ENCODE measurements at places on chromosomes 7 and 10.
A peak's percentile ranks its signal among the peaks of the same experiment; 100 is the strongest.

DNA sequence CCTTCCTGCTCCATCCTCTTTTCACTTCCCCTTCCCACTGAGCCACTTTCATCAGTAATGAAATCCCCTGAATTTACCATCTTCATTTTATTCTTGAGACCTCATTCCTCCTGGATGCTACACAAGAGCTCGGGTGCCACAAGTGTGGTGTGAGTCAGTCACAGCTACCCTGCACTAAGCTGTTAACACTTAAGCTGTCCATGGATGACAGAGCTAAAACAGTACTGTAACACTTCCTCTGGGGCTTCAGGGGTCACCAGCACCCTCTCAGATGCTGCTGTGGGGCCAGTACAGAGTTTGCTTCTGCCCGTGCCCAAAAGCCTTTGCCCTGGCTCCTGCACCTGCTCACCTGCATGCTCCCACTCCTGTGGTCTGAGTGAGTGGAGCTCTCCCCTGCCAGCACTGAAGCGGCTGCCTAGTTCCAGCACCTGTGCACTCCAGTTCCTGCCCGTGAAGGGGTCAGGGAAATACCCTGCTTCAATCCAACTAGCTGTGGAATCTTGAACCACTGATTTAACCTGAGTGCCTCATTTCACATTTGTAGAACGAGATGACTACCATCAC is 71.9 kb downstream of the POT1 start:
- no peak for DNase-seq

GRCh38 chr7:138303230-138304070 is 156.6 kb upstream of the TRIM24 start:
- no peak for DNase-seq

- no peak for DNase-seq
Measured at GRCh38 chr7:91659096-91659495, 221.4 kb downstream of the MTERF1 start.

DNA sequence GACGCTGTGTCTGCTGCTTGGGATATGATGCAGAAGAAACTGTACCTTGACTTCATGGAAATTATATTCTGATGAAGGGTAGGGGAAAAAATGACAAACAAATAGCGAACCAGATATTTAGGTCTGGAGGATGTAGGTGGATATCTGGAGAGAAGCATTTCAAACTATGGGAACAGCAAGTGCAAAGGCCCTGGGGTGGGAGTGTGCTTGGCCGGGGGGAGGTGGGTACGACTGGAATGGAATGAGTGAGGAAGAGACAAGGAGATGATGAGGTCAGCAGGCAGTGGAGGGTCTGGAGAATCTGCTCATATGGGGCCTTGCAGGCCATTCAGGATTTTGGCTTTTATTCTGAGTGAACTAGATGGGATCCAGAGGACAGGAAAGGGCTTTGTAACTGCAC is 65.2 kb downstream of the TLL2 start:
- no peak for DNase-seq

DNA sequence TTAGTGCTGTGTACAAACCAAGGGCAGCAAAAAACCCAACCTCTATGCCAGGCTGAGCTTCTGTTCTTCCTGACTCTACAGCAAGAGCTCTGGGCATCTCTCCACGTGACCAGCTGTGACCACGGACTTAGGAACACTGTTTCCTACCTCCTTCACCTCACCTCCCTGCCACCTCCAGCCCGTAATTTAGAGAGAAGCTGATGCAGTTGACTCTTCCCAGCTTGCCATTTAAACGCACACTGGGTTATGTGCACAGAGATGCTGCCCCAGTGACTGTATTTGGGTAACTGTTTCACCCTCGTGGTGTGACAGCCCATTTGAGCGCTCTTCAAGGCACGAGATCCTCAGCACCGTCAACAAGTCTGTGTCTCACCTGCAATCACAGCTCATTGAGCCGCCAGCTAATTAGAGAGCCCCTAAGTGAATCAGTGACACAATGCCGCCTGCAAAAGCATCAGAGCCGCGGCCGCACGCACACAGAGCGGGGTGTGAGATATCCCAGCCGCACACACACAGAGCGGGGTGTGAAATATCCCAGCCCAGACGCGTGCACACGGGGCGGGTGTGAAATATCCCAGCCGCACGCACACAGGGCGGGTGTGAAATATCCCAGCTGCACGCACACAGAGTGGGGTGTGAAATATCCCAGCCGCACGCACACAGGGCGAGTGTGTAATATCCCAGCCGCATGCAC is 319.7 kb downstream of the PTPRN2 start:
- no peak for DNase-seq

DNA sequence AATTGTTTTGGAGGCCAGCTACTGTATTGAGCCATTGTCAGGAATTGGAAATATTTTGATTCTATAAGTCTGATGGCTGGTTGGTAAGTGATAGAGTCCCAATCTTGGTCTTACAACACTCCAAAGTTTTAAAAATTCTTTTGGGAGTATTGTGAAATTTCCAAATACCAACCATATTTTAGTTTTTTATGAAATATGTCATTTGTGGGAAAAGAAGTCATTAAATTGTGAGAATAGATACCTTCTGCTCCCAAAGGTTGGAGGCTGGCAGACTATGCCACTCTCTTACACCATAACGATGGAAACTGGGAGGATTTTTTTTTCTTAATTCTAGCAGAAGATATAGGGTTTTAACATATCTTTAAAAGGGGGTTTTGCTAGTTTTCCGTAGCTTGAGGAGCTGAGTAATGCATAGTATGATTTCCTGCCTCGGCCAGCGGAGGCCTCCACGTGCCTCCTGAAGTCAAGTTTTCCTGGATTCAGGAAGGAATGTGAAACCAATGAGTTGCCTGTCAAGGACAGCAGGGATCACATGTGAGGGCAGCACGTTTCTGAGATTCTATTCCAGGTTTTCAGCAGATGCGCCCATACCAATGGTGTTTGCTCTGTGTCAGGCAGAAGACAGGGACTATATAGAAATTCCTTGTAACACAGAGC is 92.2 kb upstream of the LAMB4 start:
- DNase-seq, result no peak

- DNase-seq, result no peak
Measured at GRCh38 chr10:55183993-55184392, 383.0 kb upstream of the PCDH15 start.

- DNase-seq, result peak; percentile 49
Measured at GRCh38 chr10:91220954-91221675, 652 bp downstream of the PCGF5 start.

- no peak for DNase-seq
Measured at GRCh38 chr10:114678820-114679219, 20.7 kb upstream of the ABLIM1 start.

DNA sequence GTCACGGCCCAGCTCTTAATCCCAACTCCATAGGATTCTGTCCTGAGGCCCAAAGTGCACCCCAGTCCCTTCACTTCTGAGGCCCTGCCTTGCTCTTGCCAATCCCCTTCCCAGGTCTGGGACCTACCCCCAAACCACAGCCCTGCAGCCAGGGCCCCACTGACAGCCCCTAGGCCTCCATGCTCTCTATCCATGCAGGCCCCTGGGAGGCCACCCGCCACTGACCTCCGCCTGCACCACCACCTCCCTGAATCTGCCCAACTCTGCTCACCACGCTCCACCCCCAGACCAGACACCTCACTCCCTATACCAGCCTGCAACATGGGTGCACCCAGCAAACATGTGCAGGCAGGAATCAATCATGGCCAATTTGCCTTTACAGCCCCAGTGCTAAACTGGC is 10.2 kb downstream of the SLIT1 start:
- DNase-seq, result no peak

- peak; percentile 7 for DNase-seq
Measured at GRCh38 chr10:24982319-24983112, 30.1 kb upstream of the PRTFDC1 start.

- no peak for DNase-seq
Measured at GRCh38 chr10:102604439-102604841, 39.8 kb upstream of the TRIM8 start.

GRCh38 chr7:30352169-30352568 is 67.8 kb downstream of the ZNRF2 start:
- DNase-seq, result no peak

DNA sequence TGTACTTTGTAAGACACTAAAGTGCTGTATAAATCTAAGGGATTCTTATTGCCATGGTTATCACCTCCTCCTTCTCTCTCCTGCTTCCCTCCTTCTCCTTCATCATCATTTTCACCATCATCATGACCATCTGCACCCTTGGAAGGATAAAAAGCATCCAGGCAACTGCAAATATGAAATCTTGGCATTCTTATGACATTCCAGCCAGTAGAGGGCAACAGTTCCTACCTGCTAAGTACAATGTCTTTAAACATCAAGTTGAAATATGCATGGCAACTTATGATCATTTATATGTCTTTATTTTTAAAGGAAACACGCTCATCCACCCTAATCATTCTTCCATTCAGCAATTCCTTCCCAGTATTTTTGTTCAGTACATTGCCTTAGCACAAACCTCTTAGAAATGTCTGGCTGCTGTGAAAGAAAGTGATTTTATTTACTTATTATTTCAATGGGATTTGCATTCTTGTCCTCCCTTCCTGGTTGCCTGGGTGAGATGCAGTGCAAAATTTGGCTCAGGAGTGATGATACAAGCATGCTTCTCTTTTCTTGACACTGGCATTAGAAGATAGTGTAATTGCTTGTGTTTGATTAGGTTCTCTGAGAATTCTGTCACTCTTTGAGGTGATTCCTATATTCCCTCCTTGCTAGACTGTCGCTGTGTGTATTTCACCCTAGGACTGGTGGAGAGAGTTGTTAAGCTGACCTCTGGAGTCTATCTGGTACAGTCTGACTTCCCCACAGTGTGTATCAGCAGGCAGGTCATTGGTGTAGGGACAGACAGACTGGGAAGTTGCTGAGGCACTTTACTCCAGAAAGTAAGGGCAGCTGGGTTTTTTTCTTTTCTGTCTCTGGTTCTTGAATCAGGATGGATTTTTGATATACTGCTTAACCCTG is 188.5 kb upstream of the BMPER start:
- DNase-seq, result no peak

DNA sequence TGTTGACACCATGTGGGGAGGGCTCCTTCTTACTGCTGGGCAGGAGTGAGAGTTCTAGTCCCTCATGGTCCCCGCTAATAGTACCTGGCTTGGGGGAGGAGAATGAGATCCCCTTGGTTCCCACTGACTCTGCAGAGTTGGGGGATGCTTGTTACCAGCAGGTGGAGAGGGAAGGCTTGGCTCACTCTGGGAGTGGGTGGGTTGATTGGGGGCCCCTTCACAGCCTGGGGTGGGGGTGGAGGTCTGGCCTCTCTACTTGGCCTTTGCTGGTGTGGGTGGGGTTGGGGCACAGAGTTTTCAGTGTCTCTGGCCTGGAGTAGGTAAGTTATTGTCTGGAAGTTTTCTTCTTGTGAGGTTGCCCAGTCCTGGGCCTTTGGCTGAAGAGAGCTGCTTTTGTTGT is 31.9 kb downstream of the ADCY1 start:
- DNase-seq, result no peak

- DNase-seq, result no peak
Measured at GRCh38 chr10:60856405-60856804, 78.1 kb downstream of the CDK1 start.

DNA sequence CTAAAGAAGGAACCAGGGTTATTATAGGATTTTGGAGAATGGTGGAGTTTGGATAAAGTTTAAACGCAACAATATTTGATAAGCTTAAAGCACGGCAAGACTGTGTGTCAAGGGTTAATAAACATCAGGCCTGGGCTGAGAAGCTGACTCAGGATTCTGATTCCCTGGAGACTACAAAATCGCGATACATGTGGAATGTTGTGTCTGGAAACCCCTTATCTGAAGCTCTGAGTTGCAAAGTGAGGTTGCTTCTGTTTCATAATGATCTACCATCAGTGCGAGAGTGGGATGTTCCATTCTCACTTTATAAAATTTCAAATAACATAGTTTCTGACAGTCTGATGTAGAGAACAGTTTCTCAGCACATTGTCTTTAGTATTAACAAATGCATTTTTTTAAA is 7.8 kb downstream of the C1GALT1 start:
- no peak for DNase-seq

GRCh38 chr10:80473096-80473657 is 19.1 kb downstream of the TSPAN14 start:
- DNase-seq, result no peak

- DNase-seq, result no peak
Measured at GRCh38 chr7:835485-836401, 3.5 kb downstream of the SUN1 start.

DNA sequence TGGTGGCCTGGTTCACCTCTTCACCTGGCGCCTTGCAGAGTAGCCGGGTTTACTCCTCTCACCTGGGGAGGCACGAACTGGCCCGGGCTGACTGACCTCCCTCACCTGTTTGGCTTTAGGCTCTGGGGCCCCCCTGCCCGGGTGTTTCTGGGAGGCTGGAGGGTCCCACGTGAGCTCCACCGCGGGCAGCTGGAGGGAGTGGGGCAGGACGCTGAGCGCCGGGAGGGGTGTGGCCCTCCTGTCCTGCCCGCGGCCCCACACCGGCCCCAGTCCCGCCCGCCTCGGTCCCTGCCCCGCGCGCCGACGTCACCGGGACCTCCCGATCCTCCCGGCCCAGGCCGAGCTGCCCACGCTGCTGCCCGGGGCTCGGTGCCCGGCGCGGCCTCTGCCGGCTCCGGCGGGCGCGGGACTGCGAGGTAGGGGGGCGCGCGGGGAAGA is at the start of gene AMZ1:
Gene AMZ1, plus strand, starts transcription at position 322 of the 438 bp plus-strand sequence. CDS start 12,250 bp downstream, outside the sequence.
- DNase-seq, result no peak

- no peak for DNase-seq
Measured at GRCh38 chr10:114492351-114493037, 88.2 kb upstream of the AFAP1L2 start.

- no peak for DNase-seq
Measured at GRCh38 chr7:43077732-43078391, 34.6 kb upstream of the HECW1 start.

GRCh38 chr7:27154901-27155815 is 1.3 kb downstream of the HOXA7 start:
- no peak for DNase-seq

DNA sequence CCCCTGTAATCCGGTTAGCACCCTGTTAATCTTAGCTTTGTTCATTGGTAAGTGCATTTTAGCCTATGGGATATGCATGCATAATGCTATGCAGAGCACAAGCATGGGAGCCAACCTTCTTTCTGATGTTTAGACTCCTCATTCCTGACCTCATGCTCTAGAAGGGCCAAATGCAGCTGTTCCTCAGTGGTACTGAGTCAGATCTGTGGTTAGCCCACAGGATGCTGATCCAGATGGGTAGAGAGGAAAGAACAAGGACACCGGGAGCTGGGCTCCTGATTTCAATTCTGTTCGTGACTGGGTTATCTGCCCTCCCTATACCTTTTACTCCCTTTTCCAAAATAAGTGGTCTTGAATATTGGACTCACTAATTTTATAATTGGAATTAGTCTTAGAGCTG is 31.7 kb upstream of the C10orf90 start:
- no peak for DNase-seq

GRCh38 chr7:129825209-129825970 is 127.4 kb downstream of the UBE2H start:
- DNase-seq, result peak; percentile 89

- no peak for DNase-seq
Measured at GRCh38 chr10:43316988-43317387, 50.1 kb upstream of the RASGEF1A start.

GRCh38 chr10:106280896-106281460 is 883.5 kb downstream of the SORCS1 start:
- no peak for DNase-seq

GRCh38 chr10:109386101-109386500 is 537.2 kb downstream of the XPNPEP1 start:
- no peak for DNase-seq

- DNase-seq, result no peak
Measured at GRCh38 chr10:42812028-42812427, 29.4 kb downstream of the BMS1 start.

- peak; percentile 53 for DNase-seq
Measured at GRCh38 chr10:17989908-17990767, 38.4 kb downstream of the SLC39A12 start.
